ENCODE measurements at places on chromosomes 7 and 10.

DNA sequence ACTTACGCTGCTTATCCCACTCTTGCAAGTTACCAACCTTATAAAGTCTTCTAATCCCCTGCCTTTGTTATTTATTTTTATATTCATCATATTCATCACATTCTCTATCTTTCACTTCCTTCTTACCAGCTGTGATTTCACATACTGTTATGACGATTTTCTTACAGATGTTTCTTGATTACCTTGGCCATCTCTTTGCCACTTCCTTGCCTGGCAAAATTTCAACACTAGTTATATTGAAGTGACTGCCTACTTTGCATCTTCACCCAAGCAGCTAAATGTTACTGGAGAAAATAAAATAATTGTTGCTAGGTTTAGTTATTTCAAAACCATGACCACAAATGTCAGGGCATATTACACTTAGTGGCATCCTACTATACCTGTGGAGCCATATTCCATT is 8.8 kb upstream of the STEAP4 start:
- DNase-seq: no peak

DNA sequence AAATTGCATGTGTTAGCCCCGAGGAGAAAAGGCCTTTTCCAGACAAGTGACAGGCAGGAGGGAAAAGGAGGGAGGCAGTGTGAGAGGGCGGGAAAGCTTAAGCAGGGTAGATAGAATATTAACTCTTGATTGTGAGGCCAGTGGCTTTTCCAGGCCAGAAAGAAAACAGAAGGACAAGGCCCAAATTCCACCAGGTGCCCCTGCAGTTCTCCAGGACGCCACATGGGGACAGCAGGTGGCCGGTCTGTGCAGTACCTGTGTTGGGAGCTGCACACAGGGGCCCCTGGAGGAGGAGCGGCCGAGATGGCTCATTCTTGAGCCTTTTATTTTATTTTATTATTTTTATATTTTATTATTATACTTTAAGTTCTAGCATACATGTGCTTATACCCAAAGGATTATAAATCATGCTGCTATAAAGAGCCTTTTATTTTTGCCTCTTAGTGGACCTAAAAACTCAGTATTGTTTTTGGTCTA is 141.3 kb upstream of the KLF14 start:
- no peak for DNase-seq

DNA sequence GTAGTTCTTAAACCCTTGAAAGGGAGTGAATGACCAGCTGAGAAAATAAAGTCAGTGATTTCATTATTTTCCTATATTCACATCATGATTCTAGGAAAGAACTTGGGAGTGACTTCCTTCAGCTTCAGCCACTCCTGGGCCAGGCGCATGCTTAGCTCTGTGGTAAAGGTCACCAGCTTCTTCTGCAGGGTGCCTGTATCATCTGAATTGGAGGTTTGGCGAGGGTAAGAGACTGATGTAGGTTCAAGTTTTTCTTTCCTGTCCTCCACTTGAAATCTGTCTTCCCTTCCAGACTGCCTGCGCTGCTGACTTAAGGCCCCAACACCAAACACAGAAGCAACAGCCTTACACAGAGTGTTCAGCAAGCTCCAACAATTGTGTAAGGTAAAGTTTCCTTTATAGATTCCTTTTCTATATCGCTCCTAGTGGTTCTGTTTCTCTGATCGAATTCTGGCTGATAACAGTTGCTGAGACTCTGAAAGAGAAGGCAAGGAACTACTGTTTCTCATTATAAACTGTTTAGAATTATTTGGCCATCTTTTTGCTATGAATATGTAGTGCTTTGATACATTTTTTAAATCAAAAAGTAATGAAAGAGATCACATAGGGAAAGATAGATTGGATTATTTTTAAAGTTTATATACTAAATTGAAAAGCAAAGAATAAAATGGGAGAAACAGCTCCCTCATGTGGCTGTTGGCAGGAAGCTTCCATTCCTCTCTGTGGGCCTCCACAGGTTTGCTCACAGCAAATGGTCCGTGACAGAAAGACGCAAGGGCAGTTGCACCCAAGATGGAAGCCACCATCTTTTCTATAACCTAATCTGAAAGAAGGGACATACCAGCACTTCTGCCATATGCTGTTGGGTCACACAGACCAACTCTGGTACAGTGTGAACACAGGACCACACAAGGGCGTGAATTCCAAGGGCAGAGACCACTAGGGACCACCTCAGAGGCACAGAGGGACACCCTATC is 14.0 kb downstream of the GATAD1 start:
- no peak for DNase-seq

DNA sequence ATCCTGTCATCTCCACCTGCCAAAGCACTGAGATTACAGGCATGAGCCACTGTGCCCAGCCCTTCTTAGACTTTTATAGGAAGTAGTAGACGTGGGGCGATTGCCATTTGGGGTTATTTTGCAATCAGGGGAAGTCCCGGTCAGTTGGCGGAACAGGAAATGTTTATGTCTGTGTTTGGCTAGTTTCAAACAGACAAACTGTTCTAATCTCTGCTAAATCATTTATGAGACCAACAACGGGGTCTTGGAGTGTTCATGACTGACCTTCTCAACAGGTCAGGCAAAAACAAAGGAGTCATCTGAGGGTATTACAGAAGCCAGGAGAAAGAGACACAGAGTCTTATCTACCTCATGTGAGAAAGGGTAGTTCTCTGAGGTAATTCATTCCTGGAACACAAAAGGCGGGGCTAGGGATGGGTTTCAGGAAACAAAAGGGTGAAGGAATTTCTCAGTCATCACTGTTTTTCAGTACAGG is 6.6 kb upstream of the TPK1 start:
- DNase-seq: no peak

DNA sequence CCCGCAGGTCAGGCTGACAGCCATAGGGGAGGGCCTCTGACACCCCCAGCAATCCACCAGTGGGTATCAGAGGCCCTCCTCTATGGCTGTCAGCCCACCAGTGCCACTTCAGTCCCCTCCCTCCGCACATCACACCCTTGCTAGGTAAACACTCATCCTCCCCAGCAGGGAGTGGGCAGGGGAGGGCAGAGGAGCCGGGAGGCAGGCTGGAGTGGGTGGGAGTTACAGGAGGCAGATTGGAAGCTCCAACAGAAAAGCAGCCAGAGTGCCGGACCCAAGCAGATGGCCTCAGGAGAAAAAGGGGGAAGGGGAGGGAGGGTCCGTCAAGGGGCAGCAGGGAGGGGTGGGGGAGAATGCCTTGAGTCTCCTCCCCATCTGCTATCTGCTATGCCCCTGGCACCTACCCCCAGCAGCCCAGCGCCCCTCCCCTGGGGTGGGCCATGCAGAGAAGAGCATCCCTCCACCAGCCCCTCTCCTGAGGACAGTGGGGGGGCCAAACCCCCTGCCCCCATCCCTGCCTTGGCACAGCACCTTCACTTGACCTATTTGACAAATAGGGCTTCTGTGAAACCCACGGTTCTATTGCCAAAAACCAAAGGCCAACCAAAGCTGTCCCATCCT is 2.4 kb downstream of the RASGEF1A start:
- DNase-seq: no peak

GRCh38 chr7:30710669-30711068 is 28.4 kb upstream of the CRHR2 start:
- DNase-seq: no peak

DNA sequence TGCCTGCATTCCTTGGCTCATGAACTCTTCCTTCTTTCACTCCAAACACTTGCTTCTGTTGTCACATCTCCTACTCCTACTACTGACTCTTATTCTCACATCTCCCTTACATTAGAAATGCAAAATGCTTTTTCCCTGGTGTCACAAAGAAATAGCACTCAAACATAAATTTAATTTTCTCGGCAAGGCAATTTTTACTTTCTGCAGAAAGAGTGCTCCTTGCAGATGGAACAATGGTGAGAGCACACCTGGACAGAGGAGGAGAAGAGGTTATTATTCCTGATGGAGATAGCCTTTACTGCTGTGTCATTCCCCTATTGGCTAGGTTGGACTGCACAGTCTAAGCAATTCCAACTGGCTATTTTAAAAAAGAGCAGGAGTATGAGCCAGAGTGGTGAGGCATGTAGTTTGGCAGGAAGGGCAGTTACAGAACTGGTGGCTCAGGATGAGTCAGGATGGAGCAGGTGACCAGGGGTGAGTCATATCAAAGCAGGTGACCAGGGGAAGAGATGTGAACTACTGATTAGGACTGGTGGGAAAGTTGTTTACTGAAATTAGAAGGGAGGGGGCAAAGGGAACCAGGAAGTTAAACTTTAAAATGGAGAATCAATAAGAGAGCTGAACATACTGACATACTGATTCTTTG is 52.9 kb downstream of the CYP2C9 start:
- no peak for DNase-seq

GRCh38 chr7:88396948-88397322 is 90.2 kb upstream of the STEAP4 start:
- DNase-seq: no peak

GRCh38 chr10:66917104-66917503 is 8.7 kb upstream of the LRRTM3 start:
- DNase-seq: no peak

DNA sequence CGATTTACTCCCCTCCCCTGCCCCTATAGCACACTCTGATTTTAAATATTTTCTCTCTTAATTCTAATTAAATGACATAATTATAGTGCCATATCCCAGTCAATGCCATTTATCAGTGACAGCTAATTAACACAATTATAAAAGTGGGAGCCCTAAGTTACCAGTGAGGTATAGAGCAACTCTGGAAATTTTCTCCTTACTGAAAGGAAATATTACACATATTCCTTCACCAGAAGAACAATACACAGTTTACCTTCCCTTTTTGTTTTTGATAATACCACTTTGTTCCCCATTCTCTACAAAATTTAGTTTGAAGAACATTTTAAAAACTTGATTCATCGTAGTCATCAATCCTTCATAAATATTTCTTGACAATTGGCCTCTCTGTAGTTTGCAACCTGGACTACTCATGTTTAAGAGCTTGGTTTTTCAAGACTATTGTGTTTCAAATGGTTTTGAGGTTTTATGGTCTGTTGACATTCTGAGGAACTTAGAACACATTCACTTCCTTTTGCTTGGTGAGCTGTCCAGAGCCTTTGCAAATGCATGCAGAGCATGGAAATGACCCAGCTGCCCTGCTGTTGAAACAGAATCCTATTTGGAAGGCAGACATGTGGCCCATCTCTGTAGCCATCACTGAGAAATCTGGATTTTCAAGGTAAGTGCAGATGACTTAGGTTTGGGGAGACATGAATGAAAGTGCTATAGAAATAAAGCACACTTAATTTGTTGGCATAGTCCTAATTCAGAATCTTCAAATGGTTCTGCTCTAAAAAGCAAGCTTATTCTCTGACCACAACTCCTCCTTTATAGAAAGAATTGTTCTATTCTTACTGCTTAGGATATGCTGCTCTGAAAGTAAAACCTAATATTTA is at the start of gene GPR141:
TSS of gene GPR141 (plus strand) at position 521 of the 875 bp plus-strand sequence. CDS start 56,628 bp downstream, outside the sequence.
- DNase-seq: no peak

GRCh38 chr7:35987016-35987415 is 166.0 kb upstream of the EEPD1 start:
- DNase-seq: no peak

- no peak for DNase-seq
These were observed 322.4 kb downstream of the HGF start for GRCh38 chr7:81447351-81447952.

DNA sequence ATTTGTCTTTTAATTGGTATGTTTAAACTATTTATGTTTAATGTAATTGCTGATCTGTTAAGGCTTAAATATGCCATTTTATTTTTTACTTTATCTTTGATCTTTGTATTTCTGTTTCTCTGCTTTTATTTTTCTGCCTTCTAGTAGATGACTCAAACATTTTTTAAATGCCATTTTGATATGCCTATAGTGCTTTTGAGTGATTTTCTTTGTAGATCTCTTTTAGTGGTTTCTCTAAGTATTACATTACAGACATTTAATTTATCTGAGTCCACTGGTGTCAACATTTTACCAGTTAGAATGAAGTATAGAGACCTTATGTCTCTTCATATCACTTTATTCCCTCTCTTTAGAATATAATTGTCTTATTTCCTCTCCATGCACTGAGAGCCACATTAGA is 32.7 kb downstream of the IL6 start:
- DNase-seq: no peak

GRCh38 chr7:6262221-6262620 is 10.2 kb downstream of the CYTH3 start:
- DNase-seq: no peak

GRCh38 chr10:76009531-76009930 is 578.1 kb downstream of the LRMDA start:
- no peak for DNase-seq

GRCh38 chr7:32155712-32156111 is 85.5 kb upstream of the PDE1C start:
- no peak for DNase-seq

GRCh38 chr7:121639705-121640104 is 233.3 kb upstream of the PTPRZ1 start:
- DNase-seq: no peak

- DNase-seq: no peak
These were observed 15.8 kb upstream of the SLF2 start for GRCh38 chr10:100896876-100897461.

DNA sequence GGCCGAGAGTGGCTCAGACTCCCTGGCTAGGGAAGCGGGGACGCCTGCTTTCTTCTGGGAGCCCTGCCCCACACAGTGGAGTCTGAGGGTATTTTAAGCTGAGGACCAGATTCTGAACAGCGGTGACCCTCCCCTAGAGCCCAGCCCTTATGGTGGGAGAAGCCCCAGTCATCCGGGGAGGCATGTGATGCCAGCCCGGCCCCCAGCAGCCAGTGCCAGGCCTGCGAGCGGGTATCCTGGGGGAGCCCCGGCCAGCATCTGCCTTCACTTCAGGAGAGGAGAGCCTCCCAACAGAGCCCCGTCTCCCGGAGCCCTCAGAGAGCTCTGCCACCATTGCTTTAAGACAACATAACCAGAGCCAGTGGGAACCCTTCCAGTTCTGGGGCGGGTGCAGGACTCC is 41.5 kb upstream of the DNAJB6 start:
- DNase-seq: no peak

DNA sequence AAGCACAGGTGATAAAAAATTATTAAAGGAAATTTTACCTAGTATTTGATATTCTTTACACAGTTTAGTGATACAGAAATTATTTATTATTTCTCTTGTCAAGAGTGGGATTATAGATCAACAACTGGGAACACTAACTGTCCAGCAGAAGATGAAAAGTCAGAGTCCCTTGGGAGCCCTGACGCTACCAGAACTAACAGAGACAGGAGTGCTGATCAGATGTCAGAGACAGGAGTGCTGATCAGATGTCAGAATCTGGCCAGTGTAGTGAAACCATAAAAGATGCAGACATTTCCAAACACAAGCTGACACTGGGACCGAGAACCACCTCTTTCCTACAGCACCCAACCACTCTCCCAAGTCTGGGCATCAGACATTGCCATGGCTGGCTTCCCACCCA is 828.2 kb downstream of the TNS3 start:
- no peak for DNase-seq

DNA sequence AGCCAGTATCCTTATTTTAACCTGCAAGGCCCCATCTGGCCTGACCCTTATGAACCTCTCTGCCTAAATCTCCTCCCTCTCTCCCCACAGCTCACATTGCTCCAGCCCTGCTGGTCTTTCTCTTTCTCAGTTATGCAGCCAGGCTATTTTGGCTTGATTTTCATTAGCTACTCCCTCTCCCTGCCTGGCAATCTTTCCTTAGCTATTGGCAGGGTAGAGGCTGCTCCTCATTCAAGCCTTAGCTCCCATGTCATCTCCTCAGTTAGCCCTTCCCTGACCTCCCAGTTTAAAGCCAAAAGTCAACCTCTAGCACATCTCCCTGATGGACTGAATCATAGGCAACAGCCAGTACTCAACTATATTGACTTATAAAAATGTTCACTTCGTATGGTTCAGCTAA is 214.4 kb upstream of the CELF2 start:
- DNase-seq: no peak

- no peak for DNase-seq
These were observed 203.5 kb downstream of the HIBADH start for GRCh38 chr7:27459021-27459730.

All from T-helper 1 cell (primary cell).